ENCODE measurements at places on chromosomes 7 and 10.

DNA sequence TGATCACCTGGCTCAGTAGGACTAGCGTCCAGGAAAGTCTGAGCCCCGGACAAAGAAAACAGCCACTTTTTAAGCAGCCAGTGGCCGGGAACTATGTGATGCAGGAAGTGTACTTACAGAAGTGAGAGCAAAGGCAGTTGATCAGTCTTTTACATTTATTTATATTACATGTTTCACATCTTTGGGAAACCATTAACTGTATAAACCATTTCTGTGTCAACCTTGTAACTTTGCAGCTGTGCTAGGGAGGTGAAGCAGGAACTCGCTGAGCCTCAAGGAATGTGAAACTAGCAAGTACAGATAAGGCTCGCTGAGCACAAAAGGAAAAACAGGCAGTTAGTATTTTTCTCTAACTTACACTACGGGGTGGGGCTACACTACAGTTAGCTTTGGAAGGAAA, 39.9 kb upstream of the HECW1 start:
- DNase-seq, result no peak

- no peak for DNase-seq
These were observed 12.6 kb downstream of the DHX32 start for GRCh38 chr10:125868372-125868975.

GRCh38 chr7:94276795-94277194, 117.9 kb upstream of the COL1A2 start:
- no peak for DNase-seq

GRCh38 chr10:534047-534566, 155.4 kb downstream of the DIP2C start:
- DNase-seq, result no peak

DNA sequence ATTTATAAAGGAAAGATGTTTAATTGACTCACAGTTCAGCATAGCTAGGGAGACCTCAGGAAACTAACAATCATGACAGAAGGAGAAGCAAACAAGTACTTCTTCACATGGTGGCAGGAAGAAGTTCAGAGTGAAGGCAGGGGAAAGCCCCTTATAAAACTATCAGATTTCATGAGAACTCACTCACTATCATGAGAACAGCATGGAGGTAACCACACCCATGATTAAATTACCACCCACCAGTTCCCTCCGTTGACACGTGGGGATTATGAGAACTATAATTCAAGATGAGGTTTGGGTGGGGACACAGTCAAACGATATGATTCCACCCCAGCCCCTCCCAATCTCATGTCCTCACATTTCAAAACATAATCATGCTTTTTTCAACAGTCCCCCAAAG, 124.2 kb upstream of the PCGF5 start:
- no peak for DNase-seq

- no peak for DNase-seq
These were observed 184.5 kb downstream of the PHTF2 start for GRCh38 chr7:77982926-77983550.

- DNase-seq, result no peak
These were observed 6.5 kb upstream of the TET1 start for GRCh38 chr10:68553599-68553998.

DNA sequence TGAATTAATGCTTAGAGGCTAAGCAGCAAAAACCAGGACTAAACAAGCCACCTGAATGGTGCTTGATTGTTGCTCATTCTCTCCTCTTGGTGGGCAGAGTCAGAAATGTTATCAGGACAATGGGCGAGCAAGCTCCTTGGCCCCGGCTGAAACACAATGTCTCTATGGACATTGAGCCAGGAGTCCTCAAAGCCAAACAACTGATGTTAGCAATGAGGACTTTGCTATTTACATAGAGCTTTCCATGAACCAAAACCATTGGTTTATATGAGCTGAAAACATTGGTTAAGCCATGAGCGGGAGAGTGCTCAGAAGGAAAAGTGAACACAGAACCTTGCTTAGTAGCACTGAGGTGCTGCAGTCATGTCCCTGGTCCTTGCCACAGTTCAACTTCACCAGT, 21.5 kb upstream of the NPVF start:
- no peak for DNase-seq

DNA sequence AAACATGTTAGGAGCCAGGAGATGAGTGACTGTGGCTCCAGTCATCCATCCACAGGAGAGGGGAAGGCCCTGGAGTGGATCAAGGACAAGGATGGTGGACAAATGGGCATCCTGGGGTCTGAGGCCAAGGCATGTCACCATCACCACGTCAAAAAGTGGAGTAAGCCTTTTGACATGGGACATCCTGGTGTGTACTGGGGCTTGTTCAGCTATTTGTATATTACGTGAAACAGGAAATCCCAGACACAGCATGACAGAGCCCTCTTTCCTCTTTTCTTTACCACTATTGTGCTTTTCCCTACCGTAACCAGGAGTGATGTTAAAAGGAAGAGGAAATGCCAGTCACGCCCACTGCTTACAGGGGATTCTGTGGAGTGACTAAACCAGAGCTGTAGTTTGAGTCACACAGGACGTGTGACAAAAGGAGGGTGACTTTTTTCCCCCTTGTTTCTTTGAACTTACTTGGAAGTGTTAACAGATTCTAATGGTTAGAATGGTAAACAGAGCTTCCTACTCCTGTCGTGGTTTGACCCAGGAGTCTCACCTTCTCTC, 15.4 kb downstream of the ACSL5 start:
- DNase-seq, result no peak

DNA sequence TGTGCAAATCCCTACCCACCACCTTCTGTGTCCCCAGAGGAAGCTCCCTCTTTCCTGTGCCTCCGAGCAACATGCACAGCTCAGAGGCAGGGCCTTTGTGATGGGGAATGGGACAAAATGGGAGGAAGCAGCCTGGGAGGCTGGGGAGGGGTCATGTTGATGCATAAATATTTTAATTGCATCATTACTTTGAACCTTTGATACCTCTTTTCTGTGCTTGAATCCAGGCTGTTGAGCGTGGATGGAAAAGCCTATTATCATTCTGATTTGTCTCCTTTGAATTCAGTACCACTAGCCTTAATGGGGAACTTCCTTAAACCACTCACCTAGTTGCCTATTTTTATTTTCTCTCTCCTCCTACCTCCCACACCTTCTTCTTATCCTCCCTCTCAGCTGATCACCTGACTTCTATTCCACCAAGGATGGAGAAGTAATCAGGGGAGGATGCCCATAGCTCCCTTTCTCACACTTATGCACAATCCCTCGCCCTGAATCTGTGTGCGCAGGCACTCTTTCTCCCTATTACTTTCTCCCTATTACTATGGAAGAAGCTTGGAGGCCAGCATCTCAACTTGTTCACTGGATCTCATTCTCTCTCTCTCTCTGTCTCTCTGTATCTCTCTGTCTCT, 78.5 kb downstream of the SEC61G start:
- no peak for DNase-seq

DNA sequence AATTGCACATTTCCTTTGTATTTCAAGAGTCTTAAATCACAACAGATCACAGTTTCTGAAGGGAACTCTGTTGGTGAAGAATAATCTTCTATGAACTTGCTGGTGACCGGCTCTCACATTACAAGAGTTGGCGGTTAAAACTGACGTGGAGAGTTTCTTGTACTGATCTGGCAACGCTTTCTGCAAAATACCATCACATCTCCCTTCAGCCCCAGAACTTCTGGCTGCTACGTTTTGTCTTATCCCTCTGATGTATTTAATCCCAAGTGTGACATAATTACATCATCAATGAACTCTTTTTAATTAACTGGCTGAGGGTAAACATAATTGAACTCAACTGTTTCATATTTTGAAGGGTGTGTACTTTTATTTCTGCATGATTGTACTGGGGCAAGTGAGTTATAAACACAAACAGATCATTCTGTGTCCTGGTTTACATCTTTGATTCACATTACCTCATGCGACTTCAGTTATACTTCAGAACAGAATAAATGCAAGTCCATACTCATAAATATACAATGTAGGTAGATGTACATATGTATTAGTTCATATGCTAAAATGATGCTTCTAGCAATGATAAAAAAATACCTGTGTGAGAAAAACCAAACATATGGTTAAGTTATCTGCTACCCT, 105.1 kb upstream of the NPVF start:
- no peak for DNase-seq

DNA sequence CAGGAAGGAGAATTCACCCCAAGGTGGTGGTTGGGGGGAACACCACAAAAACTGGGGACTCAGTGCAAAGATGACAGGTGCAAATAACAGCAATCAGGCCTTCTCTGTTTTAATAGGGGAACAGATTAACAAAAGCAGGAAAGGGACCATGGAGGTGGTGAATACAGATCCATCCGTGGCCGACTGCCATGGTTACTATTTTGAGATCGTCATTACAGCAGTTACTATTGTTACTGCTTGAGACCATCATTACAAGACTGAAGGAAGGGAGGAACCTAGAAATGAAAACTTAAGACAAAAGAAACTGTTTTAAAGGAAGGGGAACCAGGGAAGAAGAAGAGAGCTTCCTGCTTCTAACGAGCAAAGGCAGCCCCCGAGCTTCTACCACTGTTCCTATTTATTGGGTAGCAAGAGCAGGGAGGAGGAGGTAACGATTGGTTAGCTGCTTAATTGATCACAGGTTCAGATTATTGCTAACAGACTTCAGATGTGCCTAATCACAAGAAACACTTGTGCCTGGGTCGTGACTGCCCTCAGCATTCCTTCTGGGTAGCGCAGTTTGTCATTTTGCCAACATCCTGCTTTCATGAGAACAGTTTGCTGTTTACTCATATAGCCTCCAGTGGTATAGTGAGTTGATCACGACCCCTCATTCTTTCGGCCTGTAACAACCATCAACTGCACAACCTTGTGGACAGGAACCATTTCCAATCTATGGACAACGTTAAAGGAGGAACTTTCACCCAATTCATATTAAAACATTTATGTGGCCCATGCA, 216.3 kb downstream of the CHCHD3 start:
- DNase-seq, result no peak

DNA sequence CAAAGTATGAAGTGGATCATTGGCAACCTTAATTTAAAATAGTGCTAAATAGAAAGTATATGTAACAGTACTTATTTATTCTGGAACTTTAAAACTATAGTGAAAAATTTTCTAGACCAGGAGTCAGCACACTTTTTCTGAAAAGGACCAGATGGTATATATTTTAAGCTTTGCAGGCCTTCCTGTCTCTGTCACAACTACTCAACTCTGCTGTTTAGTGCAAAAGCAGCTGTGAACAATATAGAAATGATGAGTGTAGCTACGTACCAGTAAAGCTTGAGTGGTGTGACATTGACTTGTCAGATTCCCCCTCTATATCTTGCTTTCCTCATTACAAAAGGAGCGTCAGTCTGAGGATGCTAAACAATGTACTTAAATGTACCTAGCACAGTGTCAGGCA, 88.1 kb upstream of the IGFBP3 start:
- DNase-seq, result no peak

DNA sequence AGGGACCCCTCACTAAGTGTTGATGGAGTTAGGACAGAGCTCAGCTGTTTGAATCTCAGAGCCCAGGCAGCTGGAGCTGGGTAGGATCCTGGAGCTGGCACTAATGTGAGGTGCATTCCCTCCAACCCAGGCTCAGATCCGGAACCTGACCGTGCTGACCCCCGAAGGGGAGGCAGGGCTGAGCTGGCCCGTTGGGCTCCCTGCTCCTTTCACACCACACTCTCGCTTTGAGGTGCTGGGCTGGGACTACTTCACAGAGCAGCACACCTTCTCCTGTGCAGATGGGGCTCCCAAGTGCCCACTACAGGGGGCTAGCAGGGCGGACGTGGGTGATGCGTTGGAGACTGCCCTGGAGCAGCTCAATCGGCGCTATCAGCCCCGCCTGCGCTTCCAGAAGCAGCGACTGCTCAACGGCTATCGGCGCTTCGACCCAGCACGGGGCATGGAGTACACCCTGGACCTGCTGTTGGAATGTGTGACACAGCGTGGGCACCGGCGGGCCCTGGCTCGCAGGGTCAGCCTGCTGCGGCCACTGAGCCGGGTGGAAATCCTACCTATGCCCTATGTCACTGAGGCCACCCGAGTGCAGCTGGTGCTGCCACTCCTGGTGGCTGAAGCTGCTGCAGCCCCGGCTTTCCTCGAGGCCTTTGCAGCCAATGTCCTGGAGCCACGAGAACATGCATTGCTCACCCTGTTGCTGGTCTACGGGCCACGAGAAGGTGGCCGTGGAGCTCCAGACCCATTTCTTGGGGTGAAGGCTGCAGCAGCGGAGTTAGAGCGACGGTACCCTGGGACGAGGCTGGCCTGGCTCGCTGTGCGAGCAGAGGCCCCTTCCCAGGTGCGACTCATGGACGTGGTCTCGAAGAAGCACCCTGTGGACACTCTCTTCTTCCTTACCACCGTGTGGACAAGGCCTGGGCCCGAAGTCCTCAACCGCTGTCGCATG, 5.2 kb downstream of the CHPF2 start:
- no peak for DNase-seq

GRCh38 chr7:139943401-139943800, 114.3 kb downstream of the TBXAS1 start:
- no peak for DNase-seq

GRCh38 chr10:80589726-80590373, 52.1 kb downstream of the SH2D4B start:
- no peak for DNase-seq

DNA sequence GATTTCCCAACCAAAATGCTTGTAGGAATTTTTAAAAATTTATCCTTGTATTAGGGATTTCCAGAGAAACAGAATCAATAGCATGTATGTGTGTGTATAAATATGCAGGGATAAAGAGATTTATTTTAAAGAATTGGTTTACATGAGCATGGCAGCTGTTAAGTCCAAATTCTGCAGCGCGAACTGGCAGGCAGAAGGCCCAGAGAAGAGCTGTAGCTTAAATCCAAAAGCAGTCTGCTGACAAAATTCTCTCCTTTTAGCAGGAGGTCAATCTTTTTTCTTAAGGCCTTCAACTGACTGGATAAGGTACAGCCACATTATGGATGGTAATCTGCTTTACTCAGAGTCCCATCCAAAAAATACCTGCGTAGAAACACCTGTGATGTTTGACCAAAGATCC, 42.0 kb downstream of the PRR15 start:
- DNase-seq, result no peak

DNA sequence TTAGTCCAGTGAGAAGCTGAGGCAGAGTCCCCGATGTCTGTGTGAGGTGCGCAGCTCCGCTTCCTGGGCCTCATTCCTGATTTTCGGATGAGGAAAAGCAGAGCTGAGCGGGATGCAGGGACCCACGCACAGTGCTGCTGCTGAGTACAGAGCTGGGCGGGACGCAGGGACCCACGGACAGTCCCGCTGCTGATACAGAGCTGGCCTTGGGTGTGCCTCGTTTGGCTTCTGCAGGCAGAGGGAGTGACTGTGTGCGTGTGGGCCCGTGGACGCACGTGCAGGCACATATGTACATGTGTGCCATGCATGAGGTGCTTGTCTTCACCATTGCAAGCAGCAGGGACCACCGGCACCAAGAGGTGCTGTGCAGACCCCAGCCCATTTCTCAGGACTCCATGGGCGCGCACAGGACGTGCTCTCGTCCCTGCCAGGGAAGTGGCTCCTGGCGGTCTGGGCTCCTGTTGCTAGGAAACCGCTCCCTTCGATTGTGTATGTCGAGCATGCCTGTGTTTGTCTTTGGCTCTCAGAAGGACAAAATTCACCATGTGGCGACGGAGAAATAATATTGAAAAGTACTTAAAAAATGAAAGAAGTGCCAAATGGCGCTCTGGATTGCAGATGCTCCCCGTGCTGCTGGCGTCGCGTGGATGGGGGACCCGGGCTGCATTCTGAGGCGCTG, 303.8 kb upstream of the MKI67 start:
- DNase-seq, result no peak

- no peak for DNase-seq
These were observed 2.1 kb upstream of the ADD3 start for GRCh38 chr10:110005719-110006118.

All from stimulated activated CD4-positive, alpha-beta T cell treated with anti-CD3 and anti-CD28 coated beads, Interleukin-1b, Interleukin-23, amount 100 ng/mL, for 24 hours (primary cell).